ENCODE measurements at places on chromosomes 1 and 21. TPM values are rescaled to one million over a fixed set of nuclear protein-coding genes. Genes with fewer than 3 reads are reported as not detected.

DNAI4 gene
- total RNA-seq: 20.0 TPM

LRRC71 gene
- 0.56 TPM for total RNA-seq

PYCR2 gene
- total RNA-seq: 38.6 TPM

TRIM17 gene
- total RNA-seq: under 0.01 TPM

OR2T5 gene
- not detected for total RNA-seq

Data from regular cardiac myocyte (primary cell).